Urinary bladder (tissue), 4 donors: ENCODE measurements at places on chromosomes 2 and 18. TPM values are rescaled to one million over a fixed set of nuclear protein-coding genes. Genes with fewer than 3 reads are reported as not detected.
A peak's percentile ranks its signal among the peaks of the same experiment; 100 is the strongest.

- no peak for DNase-seq
Observed at GRCh38 chr18:21277578-21277977, 35.5 kb downstream of the GREB1L start.

- no peak for DNase-seq
Observed at GRCh38 chr2:147135376-147135775, 709.5 kb upstream of the ACVR2A start.

GRCh38 chr2:64720535-64721319, 67.0 kb upstream of the SERTAD2 start:
- no peak for DNase-seq

GRCh38 chr2:240960309-240960970, 38.0 kb upstream of the SNED1 start:
- peak; percentile 72 for DNase-seq

- no peak for DNase-seq
Observed at GRCh38 chr18:55486936-55487335, 101.1 kb downstream of the TCF4 start.

DNA sequence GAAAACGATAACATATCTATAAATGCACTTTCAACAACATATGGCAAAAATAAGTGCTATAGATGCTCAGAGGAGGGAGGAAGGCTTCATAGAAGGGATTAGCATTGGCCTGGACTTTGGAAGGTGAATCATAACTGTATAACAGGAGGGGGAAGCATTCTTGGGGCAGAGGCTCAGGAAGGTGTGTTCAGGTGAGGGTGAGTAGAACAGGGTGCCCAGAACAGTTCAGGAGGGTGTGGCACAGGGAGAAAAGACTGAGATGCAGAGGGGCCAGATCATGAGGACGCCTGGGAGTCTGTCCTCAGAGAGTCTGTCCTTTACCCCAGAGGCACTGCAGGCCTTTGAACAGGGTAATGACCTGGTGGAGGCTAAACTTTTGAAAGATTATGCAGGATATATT, 29.3 kb upstream of the MEP1B start:
- DNase-seq, result no peak

DNA sequence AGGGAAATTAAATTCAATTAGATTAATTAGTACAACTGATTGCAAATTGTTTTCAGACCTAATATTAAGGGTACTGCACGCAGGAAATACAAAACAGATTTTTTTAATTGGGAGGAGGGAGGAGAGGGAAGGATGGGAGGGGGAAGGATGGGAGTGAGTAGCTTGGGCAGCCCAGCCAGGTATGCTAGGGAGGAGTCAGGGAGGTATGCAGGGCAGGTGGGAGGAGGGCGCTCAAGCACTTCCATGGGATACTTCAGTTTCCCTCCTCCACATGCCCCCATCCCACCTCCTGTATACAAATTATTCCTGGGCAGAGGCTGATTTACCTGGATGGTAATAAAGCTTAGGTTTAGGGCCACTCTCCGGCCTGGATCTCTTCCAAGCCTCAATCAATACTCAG, 76.6 kb upstream of the CAPN13 start:
- DNase-seq, result no peak

- no peak for DNase-seq
Observed at GRCh38 chr2:217954051-217954450, 48.7 kb downstream of the TNS1 start.

GRCh38 chr2:54429054-54429453, 27.1 kb upstream of the SPTBN1 start:
- no peak for DNase-seq

GRCh38 chr2:199875400-199875799, 24.4 kb upstream of the FTCDNL1 start:
- no peak for DNase-seq

DNA sequence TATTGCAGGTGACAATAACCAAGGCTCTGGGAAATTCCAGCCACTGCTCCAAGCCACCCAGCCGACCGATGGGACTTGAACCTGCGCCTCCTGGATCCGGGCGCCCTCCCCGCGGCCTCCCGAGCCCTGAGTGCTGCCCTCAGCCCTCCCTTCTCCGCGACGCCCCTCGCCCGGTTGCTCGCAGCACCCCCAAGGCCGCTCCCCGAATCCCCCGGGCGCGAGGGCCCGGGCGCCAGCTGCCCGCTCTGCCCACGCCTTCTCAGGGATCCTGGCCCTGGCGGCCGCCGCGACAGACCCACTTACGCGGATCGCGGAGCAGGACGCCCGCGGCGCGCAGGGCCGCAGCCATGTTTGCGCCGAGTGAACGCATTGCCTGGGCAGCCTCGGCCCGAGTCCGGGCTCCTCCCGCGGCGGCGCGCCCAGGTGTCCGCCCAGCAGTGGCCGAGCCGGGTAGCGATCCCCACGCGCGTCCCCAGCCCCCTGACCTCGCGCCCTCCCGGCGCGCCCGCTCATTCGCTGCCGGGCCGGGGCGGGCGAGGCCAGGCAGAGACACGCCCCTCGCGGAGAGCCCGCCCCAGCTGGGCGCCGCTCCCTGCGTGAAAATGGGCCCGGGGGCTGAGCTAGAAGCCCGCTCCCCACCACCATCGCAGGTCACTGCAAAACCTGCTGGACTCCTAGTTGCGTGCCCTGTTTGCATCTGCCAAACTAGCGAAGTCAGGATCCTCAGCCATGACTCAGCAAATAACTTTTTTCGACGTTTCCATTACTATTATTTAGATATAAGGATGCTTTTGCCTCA, at the start of gene FECH:
TSS of gene FECH (minus strand) at position 452 of the 799 bp plus-strand sequence. CDS start at position 370, 82 bp downstream.
- DNase-seq, result no peak

DNA sequence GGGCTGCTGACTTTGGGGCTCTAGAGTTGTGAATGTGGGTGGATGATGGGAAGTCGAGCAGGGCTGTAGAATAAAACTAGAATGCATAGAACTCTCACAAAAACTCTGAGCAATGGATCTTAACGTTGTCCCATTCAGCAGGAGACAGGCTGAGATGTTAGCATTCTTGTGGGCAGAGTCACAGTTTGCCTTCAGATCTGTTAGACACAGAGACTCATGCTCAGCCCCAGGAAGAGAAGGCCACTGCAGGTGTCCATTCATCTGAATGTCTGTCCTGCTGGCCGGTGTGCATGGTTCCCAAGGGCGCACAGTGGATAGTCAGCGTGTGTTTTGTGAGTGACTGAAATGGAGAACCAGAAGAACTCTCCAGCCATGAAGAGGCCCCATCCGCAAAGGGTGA, 111.3 kb downstream of the TSN start:
- no peak for DNase-seq

GRCh38 chr2:10164601-10165000, 42.1 kb downstream of the RRM2 start:
- no peak for DNase-seq

DNA sequence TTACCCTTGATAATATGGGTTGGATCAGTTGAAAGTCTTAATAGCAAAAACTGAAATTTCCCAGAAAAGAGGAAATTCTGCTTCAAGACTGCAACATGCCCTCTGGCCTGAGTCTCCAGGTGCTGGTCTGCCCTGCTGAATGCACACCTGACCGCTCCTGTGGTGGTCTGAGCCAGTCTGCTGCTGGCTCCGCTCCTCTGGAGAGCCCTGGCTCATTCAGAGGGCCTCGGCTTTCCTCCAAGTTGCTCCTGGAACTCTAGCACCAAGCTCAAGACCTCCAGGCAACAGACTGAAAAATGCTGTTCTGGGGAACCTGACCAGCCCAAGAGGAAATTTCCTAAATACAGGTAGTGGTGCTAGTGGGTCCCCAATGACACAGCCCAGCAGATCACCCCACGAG, 64.8 kb downstream of the DIPK1C start:
- no peak for DNase-seq

GRCh38 chr18:29184654-29185053, 1007.7 kb upstream of the CDH2 start:
- no peak for DNase-seq

DNA sequence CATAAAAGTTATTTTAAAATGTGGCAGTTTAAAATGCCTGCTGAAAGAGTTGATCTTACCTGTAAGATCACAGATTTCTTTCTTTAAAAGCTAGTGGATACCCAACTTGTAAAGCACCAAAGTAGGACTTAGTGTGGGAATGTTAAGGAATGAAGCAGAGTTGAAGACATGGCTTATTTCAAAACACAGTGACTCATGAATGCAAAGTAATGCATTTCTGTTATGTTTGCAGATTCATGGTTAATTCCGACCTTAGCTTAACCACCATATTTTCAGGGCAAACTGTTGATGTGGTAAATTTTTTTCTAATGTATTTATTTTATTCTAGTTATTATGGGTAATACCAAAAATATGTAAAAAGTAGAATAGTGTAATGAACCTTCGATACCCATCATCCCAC, 206.8 kb upstream of the FOSL2 start:
- DNase-seq, result no peak

DNA sequence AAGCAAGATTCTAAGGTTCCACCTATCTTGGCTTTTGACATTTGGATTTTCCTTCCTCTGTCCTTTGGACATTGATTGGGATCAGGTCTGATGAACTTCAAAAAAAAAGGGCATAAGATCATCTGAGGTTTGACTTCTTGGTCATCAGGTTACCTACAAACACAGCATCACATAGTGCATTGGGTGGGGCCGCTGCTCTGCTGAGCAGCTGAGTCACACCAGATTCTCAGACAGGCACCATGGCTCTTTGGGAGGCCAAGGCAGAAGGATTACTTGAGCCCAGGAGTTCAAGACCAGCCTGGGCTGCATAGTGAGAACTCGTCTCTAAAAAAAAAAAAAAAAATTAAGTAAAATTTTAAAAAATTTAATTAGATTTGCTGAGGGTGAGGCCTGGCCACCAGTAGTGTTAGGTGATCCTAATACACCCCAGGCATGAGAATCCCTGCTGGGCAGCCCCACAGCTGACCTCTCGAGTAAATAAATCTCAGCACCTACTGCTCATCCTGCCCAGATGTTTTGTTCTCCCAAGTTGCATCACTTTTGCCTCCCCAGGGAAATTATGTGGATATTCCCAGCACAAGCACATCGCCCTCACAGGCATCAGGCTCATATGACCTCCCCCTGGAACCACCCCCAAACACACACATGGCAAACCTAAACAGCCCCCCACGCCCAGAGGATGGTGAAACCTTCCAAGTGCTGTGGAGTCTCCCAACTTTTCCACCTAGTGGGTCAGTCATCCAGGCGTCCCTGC, 5.3 kb downstream of the MLPH start:
- DNase-seq, result no peak

DNA sequence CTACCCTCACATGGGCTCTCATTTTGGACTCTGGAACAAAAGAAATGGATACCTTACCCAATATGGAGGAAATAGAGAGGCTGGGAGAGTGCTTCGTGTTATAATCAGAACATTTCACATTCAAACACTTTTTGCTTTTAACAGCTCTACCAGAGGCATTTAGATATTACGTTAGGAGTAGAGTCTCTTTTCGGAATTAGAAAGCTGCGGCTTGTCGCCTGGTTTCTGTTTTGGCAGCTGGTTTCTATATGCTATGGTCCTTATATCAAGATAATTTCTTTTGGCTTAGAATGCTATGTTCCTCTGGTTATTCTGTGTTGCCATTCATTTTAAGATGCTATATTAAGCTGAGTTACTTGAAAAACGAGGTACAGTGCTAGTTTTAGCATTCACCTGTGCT, 392.8 kb upstream of the GALNT5 start:
- DNase-seq, result no peak

DNA sequence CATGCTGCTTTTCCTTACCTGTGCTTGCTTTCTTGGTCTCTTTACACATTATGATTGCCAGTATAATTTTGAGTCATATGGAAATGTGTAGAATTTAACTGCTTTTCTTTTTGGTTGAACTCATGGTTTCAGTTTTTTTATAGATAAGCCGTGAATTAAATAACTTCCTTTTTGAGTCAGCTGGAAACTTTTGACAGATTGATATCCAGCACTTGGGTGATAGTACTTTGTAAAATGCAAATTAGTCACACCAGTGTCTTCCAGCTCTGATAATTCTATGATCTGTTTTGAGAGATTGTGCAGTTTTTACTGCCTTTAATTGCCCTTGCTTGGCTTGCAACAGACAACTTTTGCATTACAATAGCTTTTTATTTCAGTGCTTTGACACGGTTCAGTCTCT, 86.4 kb downstream of the NCOA1 start:
- DNase-seq, result no peak

DNA sequence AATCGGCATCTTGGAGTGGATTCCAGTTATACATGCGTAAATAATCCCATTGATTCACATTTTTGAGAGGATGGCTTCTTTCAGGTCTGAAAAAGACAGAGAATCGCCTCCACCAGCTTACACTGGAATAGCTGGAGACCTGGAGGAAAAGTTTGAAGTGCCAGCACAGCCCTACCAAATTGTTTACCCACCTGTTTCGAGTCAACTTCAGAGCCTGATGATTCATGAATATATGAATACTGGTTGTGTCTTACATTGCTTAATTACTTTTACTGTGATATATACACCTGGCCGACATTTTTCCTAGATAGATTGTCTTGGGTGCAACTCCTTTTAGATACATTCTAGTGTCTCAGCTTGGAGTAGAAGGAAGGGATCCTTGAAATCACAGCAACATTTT, 335 bp upstream of the NCKAP5 start:
- no peak for DNase-seq

GRCh38 chr2:239225371-239225851, 175.4 kb downstream of the HDAC4 start:
- no peak for DNase-seq

- no peak for DNase-seq
Observed at GRCh38 chr2:132468821-132469675, 52.4 kb downstream of the GPR39 start.

GRCh38 chr2:47656715-47657600, 126.0 kb upstream of the MSH6 start:
- DNase-seq, result no peak

DNA sequence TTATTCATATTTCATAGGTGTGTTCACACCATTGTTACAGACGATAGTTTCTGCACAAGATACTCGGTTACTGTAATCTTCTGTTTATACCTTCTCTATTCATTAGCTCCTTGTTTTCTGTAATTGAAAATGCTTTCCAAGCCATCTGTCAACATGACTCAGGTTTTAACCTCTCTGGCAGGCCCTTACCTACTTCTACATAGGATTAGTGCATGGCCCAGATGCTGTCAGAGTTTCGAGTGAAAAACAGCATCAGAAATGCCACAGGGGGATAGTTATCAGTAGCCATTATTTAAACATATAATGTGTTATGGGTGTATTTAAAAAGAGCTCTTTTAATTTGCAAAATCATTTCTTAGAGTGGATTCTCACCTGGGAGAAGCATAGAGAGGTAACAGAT, 596.4 kb downstream of the FBXO15 start:
- no peak for DNase-seq

- no peak for DNase-seq
Observed at GRCh38 chr18:26462355-26462754, 86.0 kb downstream of the KCTD1 start.

The KIAA2012 gene
- 0.16 TPM for total RNA-seq

The CFC1 gene
- not detected for total RNA-seq

The PLB1 gene
- 5.0 TPM for total RNA-seq

The TRABD2A gene
- 1.3 TPM for total RNA-seq

The SCN7A gene
- total RNA-seq, result 133 TPM

The CNTNAP5 gene
- total RNA-seq, result 1.8 TPM

The GPR39 gene
- total RNA-seq, result 3.2 TPM

The PSMA8 gene
- not detected for total RNA-seq

The GCKR gene
- total RNA-seq, result 0.11 TPM
